ENCODE measurements at places on chromosomes 2 and 18.

DNA sequence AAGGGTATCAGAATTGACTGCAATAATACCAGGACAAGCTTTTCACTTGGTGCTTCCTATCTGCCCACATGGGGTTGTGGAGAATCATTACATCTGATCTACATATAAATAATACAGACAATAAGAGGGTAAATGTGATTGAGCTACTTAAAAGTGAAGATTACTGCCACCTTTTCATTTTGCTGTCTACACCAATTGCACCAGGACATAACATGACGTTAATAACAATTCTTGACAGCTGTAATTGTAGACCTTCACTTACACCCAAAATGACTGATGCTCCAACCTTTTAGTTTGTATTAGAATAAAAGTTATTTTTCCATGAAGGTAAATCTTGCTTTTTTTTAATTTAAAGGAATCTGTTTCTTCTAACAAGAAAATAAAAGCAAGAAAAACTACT is 36.5 kb upstream of the TTN start:
- DNase-seq: no peak

GRCh38 chr2:205906419-205906818 is 179.6 kb downstream of the INO80D start:
- no peak for DNase-seq

GRCh38 chr2:48180557-48180956 is 274.3 kb upstream of the FBXO11 start:
- no peak for DNase-seq

- no peak for DNase-seq
Measured at GRCh38 chr2:136173126-136173525, 55.2 kb upstream of the CXCR4 start.

DNA sequence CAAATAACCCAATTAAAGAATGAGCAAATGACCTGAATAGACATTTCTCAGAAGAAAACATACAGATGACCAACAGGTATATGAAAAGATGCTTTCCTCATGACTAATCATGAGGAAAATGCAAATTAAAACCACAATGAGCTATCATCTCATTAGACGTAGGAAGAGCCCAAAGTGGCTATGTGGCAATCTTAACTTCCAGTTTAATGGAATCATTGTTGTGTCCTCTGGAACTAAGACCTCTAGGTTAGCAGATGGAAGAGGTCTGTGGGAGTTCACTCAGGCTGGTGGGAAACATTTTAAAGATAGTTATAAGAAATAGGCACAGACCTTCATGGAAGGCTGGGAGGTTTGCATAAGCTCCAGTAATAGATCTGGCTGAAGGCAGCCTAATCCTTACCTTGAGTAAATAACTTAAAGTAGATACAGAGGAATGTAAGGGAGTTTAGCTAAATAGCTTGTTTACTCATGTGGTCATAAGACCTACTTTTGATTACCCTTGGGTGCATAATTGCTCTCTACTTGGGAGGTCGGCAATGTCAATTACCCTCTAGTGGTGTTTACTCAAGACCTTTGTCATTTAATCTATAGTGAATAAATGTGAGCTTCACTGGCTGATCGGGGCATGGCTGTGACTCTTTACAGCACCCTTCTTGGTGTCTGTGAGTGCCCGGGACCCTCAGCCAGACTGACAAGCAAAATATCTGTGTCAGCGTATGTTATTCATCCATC is 119.0 kb downstream of the GULP1 start:
- no peak for DNase-seq

- DNase-seq: no peak
Measured at GRCh38 chr18:26190506-26190905, 35.7 kb upstream of the TAF4B start.

DNA sequence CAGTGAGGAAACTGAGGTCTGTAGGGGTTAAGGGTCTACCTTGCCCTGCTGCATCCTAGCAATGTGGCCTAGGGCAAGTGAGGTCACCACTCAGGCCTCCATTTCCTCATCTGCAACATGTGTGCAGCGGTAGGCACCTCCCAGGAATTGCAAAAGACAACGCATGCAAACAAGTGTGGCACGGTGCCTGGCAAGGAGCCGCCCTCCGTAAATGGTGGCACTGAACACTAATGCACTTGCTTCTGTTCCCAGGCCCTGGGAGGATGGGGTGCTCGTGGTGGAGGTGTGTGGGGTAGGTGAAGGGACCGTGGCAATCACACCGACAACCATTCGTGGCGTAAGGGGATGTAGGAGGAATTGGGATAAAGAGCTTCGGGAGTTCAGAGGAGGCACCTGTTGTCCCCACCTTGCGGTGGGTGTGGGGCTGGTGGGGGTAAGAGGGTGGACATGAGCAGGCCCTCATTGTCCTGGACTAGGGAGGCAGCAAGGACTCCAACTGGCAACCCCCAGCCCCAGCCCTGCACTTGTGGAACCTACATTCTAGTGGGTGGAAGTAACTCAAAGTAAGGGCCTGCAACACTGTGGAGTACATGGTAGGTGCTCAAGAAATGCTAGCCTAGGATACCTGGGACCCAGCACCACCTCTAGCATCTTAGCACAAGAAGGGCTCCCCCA is 26.0 kb downstream of the ATOH8 start:
- no peak for DNase-seq

DNA sequence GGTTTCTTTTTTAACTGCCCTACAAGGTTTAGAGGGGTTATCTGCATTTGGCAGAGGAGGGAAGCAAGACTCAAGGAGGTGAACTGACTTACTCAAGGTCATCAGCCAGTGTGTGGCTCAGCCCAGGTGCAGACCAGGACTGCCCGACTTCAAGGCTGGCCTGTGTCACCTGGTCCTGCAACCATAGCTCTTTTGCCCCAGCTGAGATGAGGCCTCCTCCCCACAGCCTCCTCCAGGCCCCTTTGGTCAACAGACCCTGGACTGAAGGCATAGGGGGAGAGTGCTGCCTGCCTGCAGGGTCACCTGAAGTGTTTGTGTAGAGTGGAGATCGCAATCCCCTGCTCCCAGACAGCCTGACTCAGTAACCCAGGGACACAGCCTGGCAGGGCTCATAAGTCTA is 168.5 kb upstream of the GLI2 start:
- no peak for DNase-seq

DNA sequence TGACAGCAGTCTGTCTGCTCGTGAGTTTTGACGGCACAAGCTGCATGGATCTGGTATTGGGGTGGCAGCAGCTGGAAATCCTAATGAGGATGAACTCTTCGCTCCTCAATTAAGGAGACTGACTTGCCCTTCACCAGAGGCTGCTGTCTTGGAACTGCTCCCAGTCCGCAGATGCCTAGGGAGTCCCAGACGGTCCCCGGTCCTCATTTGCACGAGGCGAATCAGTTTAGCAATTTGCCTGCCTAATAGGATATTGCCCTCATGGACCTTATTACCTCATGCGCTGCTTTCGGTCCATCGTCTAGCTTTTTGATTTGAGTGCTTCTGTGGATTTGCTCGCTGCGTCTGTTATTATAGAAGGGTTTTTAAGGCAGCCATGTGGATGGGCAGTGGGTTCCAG is 40.6 kb downstream of the ASAP2 start:
- no peak for DNase-seq

GRCh38 chr18:26981360-26982082 is 116.0 kb upstream of the AQP4 start:
- DNase-seq: no peak

DNA sequence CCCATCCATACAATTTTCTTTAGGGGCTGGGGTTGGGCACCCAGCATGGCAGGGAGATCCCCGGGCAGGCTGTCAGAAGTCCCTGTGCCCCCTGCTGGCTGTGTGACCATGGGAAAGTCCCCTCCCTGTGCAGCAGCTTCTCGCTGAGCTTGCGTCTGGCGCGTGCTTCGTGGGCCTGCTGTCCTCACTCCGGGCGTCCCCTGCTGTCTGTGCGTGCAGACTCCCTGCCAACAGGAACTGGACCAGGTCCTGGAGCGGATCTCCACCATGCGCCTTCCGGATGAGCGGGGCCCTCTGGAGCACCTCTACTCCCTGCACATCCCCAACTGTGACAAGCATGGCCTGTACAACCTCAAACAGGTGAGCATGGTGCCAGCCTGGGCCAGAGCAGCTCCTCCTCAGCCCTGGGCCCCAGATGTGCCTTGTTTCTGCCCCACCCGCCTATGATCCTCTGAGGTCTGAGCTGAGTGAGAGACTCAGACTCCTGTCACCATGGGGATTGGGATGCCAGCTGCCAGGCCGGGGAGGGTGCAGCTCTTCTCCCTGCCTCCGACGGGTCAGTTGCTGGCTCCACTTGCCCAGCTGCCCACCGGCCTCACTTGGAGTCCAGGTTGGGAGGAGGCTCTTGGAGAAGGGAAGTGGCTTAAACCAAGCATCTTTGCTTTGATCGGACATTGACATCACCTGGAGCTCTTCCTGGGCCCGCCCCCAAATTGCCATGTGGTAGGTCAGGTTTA is 28.6 kb downstream of the IGFBP2 start:
- no peak for DNase-seq

- no peak for DNase-seq
Measured at GRCh38 chr2:142131010-142131669, at the start of gene LRP1B. TSS of gene LRP1B (minus strand) at chr2:142131016. CDS start at chr2:142130729, 287 bp downstream.

- no peak for DNase-seq
Measured at GRCh38 chr2:235157746-235158482, 206.1 kb downstream of the SH3BP4 start.

Data from esophagus squamous epithelium (tissue), 5 donors.